ENCODE measurements at places on chromosomes 3 and 15. TPM values are rescaled to one million over a fixed set of nuclear protein-coding genes. Genes with fewer than 3 reads are reported as not detected.

TRAT1 gene
- not detected for total RNA-seq

EPHA6 gene
- 0.48 TPM for total RNA-seq

RCN2 gene
- 139 TPM for total RNA-seq

LRRC58 gene
- total RNA-seq: 18.2 TPM

GRCh38 chr3:9914559-9915253 lies 2.2 kb upstream of the IL17RC start:
- peak; percentile 73 for DNase-seq

DNA sequence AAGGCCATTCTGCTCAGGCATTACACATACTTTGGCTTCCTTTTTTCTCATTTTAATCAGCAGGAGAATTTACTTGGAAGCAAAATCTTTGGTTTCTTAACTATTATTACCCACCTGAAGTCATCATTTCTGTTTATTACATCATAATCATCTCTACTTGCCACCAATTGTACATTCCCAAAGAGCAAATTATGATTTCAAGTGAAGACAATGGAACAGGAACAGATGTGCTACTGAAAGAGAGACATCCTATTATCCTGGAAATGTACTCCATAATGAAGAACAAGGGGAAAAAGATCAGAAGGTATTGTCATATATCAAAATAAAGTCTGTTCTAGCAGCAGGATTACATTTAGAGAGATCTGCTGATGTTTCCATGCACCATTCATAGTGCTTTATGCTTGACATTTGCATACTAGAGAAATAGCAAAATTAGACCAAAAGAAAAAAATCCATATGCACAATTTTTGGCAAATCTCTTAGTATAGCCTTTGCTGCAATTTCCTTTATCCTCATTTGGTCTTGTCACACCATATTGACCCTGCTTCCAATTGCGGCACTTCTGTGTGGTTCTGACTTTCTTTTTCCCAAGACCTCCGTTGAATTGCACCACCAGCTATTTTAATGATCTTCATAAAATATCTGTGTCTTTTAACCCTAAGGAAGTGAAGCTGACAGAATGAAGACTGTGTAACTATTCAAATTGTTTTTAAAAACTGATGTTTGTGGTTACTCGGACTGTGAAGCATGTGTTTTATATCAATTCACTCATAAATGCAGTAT lies 683.8 kb downstream of the ZNF385D start:
- DNase-seq: no peak

DNA sequence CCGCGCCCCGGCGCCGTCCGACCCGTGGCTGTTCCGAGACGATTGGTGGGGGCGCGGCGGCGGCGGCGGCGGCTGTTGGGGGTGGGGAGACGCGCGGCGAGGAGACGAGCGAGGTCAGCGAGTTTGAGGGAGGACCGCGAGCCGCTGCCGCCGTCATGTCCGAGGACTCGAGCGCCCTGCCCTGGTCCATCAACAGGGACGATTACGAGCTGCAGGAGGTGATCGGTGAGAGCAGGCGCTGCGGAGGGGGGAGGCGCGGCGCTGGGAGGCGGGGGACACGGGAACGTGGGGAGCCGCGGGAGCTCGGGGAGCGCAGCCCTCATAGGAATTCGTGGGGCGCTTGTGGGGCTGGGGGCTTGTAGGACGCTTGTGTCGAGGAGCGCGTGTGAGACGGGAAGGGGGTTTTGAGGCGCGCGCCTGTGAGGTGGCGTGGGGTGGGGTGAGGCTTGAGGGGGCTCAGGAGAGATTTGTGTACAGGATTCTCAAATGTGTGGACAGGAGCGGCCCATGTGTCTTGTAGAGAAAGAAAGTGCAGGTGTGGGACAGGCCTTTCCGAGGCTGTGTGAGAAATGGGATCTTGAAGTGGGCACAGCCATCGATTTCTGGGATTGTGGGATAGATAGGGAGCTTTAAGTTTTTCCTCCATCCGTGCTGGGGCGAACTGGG lies 518 bp downstream of the OXSR1 start:
- no peak for DNase-seq

DNA sequence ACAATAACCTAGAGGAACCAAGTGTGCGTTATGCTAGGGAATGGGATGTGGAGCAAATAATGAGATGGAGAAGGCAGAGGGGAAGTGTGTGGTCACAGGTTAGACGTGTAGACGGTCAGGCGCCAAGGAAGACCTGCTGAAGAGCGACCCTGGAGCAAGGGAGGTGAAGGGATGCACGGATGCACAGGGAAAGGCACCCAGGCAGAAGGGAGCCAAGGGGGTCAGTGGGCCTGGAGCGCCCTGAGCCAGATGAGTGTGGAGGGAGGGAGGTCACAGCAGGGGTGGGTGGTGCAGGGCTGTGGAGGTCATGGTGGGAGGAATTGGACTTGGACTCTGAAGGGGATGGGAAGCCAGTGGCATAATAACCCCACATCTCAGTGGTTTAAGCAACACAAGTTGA lies 70.2 kb downstream of the SLC6A1 start:
- DNase-seq: no peak

DNA sequence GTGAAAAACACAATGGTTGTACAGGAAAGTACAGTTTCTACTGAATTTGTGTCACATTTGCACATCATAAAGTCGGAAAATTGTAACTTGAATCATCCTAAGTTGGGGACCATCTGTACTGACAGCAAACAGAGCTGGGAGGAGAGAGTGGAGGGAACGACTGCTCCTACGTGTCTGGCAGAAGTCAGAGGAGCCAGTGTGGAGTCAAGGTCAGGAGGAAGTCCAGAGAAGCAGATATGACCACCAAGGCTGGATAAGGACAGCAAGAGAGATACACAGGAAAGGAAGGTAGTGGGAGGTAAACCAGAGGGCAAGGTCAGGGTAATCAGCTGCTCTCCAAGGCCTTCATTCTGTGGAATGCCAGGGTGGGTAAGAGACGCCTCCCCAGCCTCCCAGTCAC lies 2.7 kb upstream of the CILP start:
- DNase-seq: no peak

DNA sequence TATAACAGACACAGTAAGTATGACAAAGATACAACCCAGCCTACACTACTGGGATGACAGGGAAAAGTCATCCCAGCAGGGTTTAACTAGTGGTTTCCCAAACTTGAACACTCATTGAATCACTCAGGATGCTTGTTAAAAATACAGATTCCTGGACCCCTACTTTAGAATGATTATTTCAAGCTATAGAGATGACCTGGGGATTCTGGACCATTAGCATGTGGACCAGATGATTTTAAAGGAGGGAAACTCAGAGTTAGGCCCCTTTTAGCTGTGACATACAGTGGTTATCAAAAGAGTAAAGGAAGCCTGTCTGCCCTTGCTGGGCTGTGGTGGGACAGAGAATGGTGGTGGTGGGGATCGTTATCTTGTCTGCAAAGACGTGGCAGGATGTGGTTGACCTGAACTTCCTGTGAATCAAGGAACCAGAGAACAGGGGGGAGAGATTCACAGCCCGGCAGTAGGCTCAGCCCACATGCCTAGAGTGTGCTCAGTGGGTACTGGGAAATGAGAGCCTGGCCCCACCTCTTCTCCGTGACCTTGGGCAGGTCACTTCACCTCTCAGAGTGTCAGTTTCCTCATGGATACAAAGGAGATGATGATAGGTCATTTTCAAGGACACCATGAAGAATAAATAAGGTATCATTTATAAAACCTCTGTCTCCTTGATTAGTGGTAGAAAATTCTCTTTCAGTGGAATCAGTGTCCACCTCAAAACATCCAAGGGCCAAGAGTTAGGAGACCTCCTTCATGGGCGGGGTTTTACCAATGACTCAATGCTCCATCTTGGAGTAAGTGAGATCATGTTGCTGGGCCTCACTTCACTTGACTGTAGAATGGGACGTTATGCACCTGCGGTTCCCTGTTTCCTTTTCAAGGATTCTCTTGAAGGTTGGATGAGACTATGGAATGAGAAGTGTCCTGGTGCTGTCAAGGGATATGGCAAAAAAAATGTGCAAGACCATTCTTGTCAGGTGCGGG lies 306.5 kb downstream of the RPLP1 start:
- no peak for DNase-seq

DNA sequence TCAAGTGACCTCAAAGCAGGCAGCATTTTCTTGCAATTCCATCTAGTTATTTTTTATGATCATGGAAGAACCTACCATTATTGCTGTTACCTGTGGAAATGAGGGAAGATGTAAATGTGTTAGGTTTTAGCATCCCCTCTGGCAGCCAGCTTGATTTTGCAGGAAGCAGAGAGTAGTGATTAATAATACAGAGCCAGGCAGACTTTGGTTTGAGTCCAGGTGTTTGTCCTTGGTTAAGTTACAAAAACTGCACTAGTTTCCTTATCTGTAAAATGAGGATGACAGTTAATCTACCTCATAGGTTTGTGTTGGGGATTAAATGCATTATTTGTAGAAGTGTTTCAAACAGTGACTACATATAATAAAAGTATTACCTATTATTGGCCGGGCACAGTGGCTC lies 6.7 kb upstream of the ZNF621 start:
- no peak for DNase-seq

DNA sequence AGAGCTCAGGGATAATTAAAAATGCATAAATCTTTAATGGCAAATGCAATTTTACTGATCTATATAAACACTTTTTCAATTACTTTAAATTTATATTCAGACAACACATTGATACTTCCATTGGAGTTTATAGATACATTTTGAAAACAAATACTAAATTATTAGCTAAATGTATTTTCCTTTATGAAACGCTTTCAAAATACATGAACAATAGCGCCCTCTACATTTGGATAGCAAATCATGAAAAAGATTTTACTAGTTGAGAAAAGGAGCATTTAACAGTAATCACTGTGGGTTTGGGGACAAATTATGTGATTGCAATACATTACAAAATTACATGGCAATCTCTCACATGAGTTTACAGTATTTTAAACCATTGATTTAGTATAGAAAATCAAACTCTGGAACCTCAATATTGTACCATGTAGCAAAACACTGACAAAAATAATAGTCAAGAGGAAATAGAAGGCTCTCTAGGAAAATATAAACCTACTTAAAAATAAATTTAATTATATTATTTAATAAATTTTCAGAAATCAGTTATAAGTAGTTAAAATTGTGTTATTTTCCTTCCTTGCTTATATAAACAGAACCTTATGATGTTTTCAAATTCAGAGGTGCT lies 207.9 kb downstream of the ZIC1 start:
- DNase-seq: no peak

GRCh38 chr3:58037141-58037910 lies 29.1 kb downstream of the FLNB start:
- no peak for DNase-seq

- DNase-seq: no peak
Observed at GRCh38 chr3:71528816-71529215, 54.7 kb downstream of the FOXP1 start.

GRCh38 chr3:158452334-158452733 lies 118.7 kb upstream of the MLF1 start:
- no peak for DNase-seq

DNA sequence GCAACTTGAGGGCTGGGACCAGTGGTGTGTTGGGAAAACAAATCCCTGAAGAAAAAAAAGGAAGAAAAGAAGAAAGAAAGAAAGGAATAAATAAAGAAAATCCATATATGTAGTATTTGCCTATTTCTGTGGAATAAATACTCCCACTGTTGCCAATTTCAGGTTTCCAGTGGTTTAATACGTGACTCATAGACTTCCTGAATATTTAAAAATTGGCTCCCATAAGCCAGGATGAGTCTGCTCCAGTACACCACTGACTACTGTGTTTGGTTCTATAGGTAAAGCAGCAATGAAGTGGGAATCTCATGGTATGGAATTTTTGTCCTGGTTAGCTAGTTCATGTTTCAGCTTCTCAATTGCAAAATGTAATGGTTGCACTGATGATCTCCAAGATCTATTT lies 31.6 kb downstream of the PYDC2 start:
- DNase-seq: no peak
